CD4-positive, alpha-beta T cell treated with Interferon alpha-2 for 1 hour (primary cell): ENCODE measurements at places on chromosomes 1 and 21.

DNA sequence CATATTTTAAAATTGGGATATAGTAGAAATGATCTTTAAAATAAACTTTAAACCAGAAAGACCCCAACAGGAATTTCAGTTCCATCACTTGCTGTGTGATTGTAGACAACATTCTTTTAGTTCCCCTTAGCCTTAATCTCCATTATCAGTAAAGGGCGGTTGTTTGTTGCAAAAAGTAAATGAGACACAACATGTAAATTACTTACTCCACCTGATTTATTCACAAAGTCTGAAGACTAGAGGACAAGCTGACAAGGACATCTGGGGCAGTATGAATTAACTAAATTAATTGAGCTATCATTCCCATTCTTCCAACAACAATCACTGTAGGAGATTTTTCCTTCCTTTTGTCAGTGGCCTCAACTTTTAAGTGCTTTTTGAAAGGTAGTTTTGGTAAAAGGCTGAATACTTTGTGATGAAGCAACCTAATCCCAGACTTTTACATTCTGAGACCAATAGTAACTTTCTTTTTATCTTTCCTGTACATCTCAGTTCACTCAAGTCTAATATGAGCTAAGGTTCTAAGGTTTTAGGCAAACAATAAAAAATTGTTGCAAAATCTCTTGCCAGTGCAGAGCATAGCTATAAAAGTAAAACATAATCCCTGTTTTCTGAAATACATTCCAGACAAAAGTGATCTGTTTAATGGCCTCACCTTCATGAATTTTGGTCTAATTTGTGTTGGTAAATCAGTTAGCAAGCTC lies 6.2 kb downstream of the SLC19A2 start:
- DNase-seq: no peak

DNA sequence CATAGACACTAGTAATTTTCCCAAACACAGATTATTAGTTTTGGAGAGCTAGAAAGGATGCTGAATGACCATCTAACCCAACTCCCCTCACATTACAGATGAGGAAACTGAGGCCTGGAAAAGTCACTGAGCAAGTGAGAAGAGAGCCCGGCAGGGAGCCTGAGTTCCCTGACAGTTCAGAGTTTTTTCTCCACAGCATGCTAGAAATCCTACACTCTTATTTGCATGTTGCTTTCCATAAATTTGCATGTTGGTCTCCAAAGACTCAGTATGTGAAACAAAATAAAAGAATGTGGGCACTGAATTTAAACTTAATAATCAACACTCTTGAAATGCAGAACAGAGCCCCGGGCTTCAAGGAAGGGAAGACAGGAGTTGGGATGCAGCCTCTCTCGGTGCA lies 132.3 kb downstream of the CCDC185 start:
- DNase-seq: no peak

GRCh38 chr1:3060127-3060526 lies 8.9 kb upstream of the PRDM16 start:
- DNase-seq: no peak

DNA sequence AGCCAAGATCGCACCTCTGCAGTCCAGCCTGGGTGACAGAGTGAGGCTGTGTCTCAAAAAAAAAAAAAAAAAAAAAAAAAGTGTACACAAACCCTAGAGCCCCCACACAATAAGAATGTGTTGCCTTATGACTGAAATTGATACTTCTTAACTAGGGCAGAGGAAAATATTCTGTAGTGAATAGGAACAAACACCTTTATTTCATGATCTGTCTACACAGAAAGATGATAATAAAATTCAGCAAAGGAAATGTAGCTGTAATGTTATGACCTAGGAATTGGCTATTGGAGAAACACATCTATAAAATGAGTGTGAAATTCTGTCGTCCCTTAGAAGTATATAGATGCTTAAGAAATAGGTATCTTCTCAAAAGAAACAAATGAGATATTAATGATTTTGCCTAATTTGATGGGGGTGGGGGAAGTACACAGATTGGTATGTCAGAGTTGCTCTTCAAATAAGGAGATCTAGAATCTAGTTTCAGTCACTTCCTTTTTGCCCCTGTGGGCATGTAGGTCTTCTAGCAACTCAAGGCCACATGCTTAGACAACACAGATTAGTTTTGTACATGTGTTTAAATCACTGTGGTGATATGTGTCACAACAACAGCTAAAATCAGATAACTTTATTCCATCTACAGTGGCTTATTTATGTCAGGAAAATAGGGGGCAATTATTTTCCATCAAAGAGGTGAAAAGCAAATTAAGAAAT lies 10.7 kb upstream of the GPR25 start:
- no peak for DNase-seq

GRCh38 chr1:236638945-236639344 lies 34.6 kb upstream of the HEATR1 start:
- no peak for DNase-seq
